ENCODE measurements at places on chromosomes 5 and 9.

DNA sequence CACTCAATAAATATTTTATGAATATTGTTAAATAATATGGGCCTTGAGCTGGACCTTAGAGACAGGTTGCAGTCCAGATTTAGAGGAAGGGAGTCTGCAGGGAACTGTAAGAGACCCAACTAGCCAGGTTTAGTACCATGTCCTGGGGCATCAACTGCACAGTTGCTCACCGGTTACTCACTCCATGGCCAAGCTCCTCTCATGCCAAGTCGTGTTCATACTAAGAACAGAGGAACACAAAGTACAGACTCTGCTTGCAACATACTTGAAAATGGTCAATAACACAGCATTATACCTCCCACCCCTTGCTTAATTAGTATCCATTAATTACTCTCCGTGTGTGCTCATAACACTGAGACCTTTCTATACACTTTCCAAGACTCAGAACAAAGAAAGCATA, 317.6 kb upstream of the PIK3R1 start:
- DNase-seq, result no peak

DNA sequence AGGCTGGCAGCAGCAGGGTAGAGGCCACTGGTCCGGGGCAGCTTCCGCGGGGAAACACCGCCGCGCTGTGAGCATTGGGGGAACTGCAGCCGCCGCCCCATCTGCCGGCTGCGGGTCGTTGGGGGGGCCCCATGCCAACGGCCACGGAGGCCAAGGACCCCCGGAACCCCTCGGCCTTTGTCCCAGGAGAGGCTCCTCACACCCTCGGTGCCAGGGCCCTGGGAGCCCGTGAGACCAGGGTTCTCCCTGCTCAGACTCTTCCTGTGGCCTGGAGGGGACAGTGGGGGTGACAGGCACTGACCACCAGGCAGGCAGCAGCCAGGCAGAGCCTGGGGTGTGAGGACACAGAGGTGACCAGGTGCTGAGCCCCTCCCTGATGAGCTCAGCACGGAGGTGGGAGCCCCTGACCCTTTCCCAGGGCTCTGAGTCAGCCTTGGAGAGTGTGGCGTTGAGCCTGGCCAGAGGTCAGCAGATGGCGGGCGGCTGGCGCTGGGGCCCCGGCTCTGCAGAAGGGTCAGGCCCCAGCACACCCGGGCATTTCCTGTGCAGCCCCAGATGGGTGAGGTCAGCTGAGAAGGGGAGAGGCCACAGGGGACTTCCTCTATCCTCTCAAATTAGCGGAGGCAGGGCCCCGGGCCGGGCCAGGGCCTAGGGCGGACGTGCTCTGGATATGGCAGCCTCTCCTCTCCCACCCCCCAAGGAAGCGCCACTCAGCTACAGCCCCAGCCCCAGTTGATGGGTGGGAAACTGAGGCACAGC, 17.9 kb upstream of the EGFL7 start:
- no peak for DNase-seq

GRCh38 chr5:67100301-67100700, 96.3 kb downstream of the CD180 start:
- DNase-seq, result no peak

- no peak for DNase-seq
Measured at GRCh38 chr5:96410013-96410412, 23.0 kb downstream of the PCSK1 start.

DNA sequence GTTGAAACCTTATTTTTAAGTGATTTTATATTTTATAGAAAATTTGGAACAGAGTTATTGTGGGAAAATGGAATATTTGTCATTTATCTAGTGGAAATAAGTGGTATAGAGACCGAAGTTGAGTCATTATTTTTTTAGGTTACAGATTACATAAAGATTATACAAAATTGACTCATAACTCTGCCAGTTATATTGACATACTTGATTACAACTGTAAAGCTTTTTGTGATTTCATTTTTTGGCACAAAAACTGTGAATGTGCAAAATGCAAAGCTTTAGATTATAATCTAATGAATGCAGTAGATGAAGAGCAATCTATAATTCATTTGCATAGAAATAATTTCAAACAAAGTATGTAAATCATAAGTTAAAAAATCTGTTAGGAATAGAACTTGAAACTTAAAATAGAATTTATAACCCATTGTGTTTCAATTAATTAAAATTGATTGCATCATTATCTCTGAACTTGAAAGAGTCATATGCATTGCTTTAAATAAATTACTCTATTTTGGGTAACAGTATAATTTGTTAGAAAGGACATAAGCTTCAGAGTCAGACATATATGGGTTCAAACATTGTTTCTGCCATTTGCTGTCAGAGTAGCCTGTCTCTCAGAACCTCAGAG, 280.4 kb downstream of the FER start:
- no peak for DNase-seq

- DNase-seq, result no peak
Measured at GRCh38 chr5:137613554-137614265, 114.6 kb upstream of the SPOCK1 start.

DNA sequence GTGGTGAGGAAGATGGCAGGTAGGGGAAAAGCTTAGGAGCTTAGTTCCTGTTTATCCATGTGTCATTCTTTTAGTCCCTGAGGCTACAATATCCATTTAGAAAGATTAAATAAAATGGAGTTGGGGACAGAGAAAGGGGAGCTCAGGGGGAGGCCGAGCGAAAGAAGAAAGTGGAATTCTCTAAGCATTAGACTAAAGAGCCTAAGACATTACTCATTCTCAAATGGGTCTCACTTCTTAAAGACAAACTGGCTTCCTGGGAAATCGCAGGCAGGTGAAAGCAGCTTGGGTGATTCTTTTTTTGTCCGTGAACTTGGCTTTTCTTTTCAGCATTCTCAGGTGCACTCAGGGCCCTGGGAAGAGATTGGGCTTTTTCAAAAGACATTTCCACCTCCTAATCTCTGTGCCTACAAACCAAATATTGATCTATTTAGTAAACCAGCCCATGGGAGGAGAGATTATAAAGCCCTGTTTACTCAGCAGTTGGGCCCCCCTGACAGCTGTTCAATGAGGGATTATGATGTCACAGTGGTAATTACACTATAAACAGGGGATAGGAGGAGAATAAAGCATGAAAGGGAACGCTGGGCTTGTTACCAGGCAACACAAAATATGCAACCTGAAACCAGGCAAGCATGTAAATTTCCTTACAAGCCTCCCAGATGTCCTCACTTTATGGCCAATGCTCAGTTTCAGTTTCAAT, 584.0 kb downstream of the ACTL7B start:
- DNase-seq, result no peak

DNA sequence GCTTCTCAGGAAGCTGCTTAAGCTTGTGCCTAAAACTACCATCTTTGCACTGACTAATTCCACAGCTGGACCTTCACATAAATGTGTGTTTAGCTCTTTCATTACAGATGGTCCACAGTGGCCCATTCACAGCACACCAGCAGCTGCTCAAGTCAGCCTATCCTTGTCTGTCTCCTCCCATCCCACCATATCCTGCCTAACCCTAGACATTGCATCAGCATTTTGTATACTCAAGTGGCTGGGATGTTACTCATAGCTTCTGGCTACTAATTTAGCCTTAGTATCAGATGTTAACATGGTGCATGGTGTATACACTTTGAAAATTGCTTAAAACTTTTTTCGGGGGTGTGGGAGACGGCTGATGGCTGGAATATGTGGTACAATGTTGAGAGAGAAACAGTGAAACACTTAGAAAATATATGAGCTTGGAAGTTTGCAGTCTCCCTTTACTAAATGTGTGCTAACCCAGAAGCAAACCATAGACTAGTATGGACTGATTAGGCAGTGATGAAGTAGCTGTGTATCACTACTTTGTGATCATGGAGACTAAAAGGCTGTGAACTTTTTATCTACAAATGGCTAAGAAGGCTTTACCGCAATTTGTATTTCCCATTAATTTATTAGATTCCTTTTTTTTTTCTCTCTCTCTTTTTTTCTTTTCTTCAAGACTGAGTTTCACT, 83.1 kb downstream of the JMY start:
- DNase-seq, result no peak

GRCh38 chr5:102834438-102834964, 79.4 kb downstream of the PAM start:
- DNase-seq, result no peak

- DNase-seq, result no peak
Measured at GRCh38 chr9:136512651-136513071, 29.8 kb upstream of the SEC16A start.

DNA sequence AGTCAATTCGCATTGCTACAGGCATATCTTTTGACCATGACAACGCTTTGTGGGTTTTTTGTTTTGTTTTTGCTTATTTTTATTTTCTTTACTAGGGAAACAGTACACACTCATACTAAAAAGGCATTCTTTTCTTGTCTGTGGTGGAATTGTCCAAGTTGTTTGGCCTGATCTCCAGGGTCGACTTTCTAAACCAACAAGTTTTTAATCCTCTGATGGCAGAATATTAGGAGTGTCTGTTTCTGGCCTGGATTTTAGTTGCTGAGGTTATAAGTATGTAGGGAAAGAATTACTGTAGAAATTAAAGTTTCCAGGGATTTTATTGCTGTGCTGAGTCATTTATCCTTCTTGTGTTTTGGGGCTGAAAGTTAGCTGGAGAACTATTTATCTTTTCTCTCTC, 218.5 kb downstream of the TAF11L14 start:
- no peak for DNase-seq

DNA sequence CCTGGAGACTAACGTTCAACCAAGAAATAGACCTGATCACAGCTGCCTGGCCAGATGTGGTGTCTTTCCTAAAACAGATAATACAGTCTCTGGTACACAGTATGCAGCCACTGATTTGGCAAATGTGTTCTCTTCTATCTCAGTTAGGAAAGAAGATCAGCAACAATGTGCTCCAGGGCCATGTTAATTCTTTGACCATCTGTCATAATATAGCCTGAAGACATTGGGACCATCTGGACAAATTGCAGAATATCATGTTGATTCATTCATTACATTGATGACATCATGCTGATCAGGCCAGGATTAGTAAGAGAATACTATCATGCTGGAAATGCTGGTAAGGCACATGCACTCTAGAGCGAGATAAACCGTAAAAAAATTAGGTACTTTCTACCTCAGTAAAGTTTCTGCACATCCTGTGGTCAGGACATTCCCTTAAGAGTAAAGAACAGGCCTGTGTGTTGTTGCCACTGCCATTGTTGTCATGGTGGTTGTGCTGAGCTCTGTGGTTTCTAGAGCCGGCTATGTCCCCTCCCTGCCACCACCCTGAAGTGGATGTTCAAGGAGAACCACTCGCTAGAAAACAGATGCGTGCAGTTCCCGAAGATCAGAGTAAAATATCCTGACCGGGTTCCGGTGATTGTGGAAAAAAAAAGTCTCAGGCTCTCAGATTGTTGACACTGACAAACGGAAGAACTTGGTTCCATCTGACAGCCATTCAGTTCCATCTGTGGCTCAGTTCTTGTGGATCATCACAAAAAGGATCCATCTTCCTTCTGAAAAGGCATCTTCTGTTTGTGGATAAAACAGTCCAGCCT, 6.4 kb upstream of the JMY start:
- no peak for DNase-seq

DNA sequence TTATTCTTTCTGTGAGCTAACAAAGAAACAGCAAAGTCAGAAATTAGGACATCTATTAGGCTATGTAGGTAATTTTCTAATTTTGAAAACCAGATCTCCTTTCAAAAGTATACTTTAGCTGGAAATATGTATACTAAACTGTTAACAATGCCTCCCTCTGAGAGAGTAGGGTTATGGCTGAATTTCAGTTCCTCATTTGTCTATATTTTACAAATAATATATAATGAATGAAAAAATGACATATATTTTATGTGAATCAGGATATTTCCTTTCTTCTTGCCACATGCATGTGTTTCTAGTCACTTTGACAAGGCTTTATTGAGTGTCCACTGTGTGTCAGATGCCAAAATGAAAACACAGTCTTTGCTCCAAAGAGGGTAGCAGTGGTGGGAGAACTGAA, 15.4 kb downstream of the HACD4 start:
- DNase-seq, result no peak

- DNase-seq, result no peak
Measured at GRCh38 chr9:35749515-35750255, 598 bp downstream of the RGP1 start.

GRCh38 chr5:122195802-122196394, 66.6 kb downstream of the ZNF474 start:
- no peak for DNase-seq

DNA sequence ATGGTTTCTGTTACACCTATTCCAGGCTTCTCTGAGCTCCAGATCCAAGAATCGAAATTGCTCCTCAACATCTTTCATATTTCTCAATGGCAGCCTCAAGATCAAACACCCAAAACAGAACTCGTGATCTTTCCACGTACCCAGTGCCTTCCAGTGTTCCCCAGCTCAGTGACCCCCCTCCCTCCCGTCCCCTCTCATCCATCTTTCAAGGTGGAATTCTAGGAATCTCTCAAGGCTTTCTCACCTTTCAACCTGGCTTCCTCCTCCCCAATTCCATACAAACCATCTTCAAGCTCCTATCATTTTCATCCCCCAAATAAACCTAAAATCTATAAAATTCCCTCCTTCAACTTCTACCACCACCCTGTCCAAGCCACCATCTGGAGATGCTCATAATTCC, 615.3 kb downstream of the BNC2 start:
- no peak for DNase-seq

DNA sequence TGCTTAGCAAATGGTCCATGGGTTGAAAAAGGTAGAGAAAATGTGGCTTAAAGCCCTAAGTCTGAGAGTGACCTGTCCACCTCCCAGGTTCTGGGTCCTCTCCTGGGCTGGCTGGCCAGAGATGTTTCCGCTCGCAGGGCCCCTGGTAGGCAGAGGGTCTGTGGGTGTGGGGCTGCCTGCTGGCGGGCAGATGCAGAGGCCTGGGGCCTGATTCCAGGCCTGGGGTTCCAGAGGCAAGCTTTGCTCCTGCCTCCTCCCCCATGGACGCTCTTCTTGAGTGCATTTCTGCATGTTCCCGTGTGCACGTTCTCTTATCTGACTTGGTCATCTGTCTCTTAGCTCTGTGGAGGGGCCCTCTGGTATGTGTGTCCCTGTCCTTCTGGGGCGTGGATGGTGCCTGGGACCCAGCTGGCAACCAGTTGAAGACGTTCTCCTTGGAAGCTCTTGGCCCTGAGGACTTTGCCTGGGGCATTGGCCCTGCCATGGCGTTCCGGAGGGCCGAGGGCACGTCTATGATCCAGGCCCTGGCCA, 3.8 kb downstream of the MIGA2 start:
- no peak for DNase-seq

GRCh38 chr5:55629815-55630214, 82.3 kb downstream of the SLC38A9 start:
- no peak for DNase-seq

GRCh38 chr5:1785062-1785461, 14.6 kb downstream of the MRPL36 start:
- no peak for DNase-seq

GRCh38 chr5:176726746-176727527, 79.7 kb downstream of the TSPAN17 start:
- no peak for DNase-seq
